NCI-H510A (cell line): ENCODE measurements at places on chromosomes 16 and 17.

DNA sequence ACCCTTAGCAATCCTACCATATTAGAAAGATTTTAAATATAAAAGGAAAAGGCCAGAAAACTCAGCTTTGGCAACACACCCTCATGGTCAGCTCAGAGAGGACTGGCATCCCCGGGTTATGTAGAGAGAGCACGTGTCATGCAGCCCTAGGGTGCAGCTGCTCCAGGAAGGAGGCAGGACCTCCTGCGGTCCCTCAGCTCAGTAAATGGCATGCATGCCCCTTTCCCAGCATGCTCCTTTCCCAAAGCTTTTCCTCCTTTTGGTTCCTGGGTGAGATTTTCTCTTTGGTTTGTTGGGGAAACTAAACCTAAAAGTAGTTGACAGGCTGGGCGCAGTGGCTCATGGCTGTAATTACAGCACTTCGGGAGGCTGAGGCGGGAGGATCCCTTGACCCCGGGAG, 3.9 kb downstream of the GAN start:
- DNase-seq: no peak

- no peak for DNase-seq
These were observed 50.3 kb downstream of the ZFPM1 start for GRCh38 chr16:88503374-88503770.

GRCh38 chr17:44982113-44982702, 14.1 kb upstream of the C1QL1 start:
- no peak for DNase-seq

GRCh38 chr16:17138801-17139200, 332.0 kb downstream of the XYLT1 start:
- no peak for DNase-seq

- DNase-seq: no peak
These were observed at the start of gene ABCC3 for GRCh38 chr17:50634224-50634914. ABCC3 (plus strand) TSS chr17:50634881; CDS start chr17:50634937, 56 bp downstream.
